SJSA1 (cell line): ENCODE measurements at places on chromosomes 2 and 18. TPM values are rescaled to one million over a fixed set of nuclear protein-coding genes. Genes with fewer than 3 reads are reported as not detected.

DNA sequence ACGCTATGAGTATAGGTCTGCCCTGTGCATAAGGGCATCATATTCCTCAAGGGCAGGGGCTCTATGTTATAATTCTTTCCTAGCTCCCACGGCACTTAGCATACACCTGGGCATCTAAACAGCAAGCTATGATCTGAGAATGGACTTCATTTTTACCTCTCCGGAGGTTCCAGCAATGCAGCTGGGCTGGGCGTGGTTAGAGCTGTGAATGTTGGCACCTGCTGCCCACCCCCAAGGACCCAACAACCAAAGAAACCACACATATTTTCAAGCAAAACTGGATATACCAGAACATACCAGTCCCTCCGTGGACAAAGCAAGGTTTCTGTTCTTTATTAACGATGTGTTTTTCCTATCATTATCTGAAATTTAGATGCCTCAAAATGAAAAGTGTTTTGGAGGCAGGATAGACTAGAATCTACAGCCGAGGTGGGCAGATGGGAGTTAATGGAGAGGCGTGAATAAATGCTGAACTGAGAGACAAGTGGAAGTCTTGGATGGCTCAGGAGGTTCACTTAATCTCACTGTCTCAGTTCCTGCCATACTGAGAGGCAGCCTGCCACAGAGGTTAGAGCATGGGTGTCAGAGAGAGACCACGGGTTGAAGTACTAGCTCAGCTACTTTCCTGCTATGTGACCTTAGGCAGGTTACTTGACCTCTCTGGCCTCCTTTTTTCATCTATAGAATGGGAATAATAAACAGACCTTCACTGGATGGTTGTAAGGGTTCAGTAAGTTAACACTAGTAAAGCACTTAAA, 186.6 kb upstream of the SMAD2 start:
- DNase-seq: no peak

DNA sequence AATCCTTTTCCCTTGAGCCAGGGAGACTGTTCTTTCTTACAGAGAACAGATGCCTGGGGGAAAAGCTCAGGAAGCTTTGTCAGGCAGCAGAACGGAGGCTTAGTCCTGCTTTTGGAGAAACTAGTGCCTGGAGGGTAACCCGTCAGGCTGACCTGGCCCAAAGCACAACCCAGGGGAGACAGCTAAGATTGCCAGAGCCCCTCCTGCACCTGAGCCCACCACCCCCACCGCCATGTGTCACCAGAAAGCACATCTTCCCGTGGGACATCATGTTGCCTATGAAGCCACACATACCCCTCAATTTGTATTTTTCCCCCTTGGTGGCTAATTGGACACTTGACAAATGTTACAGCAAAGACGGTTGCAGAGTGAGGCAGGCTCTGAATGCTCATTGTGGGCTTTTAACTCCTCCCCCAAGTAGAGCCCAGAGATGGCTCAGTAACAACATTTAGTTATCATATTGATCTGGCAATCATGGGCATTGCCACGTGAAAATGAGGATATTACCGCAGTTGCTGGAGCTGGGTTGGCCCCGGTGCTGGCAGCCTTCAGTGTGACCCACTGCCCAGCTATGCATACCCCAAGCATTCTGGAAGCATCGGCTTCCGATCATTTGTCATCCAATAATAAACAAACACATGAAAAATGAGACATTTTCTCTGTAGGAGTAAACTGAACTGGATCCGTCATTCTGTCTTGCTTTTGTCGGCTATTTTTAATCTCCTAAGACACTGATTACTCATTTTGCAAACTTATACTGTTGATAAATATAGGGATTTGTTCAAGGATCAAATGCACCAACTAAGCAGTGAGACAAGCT, 229.5 kb downstream of the ATAD2B start:
- DNase-seq: no peak

DNA sequence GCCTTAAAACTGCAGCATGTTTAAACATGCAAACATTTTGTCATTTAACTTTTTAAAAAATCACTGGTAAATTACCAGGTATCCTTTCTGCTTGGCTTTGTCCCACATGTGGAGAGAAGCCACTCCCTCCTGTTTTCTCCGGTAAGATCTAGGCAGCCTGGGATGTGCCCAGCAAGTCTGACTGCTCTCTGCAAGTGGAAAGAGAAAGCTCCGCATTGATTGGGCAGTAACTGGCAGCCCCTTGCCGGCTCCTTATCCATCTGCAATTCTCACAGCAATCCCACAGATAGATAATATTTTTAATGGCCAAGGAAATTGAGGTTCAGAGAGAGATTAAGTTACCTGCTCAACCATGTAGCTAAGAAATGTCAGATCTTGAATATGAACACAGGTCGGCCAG, 136.1 kb downstream of the TMEM200C start:
- DNase-seq: no peak

DNA sequence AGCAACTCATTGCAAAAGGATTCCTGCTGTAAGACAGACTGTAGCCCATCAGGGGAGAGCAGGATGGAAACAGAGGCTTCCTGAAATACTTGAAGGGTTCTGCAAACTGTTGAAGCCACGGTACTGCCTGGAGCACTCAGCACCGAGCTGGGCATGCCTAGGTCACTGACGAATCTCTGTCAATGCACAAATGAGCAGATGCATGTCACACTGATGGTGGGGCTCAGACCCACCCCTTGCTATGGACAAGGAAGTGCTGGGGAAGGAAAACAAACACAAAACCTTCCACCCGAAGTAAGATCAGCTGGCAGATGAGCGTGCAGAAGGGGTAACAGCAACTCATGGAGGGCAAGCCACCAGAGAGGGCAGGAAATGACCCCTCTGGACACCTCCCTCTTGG, 136.7 kb downstream of the BCL2 start:
- DNase-seq: no peak

DNA sequence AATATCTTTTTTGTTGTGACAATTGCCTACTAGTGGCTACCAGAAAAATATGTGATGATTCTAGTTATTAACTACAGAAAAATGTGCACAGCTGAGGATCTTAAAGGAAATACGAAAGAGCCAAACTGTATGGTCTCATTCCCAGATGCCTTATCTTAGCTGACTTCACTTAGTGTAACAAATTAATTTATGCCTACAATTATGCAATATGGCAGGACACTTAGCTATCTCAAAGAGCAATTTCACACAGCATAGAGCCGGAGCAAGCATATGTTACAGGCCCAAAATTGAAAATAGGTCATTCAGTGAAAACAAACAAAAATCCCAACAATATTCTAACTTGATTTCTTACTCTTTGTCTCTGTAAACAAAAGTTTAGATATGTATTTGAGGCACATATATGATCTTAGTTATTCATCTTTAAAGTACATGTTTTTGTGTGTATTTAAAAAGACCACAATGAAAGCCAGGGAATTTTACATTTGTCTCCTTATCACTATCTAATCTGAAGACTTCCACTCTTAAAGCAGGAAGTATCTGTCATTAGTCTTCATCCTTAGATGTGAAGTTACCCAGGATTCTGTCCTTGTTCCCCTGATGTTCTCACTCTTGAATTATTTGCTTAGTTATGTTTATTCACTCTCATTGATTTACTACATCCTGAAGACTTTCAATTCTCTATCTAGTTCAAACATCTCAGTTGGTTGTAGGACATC, 1579.0 kb upstream of the NXPH2 start:
- DNase-seq: no peak

GRCh38 chr2:240400371-240401161, 34.9 kb upstream of the GPC1 start:
- peak; percentile 36 for DNase-seq

GRCh38 chr2:105712166-105712915, 32.4 kb upstream of the NCK2 start:
- DNase-seq: peak; percentile 91

GRCh38 chr2:223914324-223914723, 30.8 kb downstream of the WDFY1 start:
- DNase-seq: no peak

DNA sequence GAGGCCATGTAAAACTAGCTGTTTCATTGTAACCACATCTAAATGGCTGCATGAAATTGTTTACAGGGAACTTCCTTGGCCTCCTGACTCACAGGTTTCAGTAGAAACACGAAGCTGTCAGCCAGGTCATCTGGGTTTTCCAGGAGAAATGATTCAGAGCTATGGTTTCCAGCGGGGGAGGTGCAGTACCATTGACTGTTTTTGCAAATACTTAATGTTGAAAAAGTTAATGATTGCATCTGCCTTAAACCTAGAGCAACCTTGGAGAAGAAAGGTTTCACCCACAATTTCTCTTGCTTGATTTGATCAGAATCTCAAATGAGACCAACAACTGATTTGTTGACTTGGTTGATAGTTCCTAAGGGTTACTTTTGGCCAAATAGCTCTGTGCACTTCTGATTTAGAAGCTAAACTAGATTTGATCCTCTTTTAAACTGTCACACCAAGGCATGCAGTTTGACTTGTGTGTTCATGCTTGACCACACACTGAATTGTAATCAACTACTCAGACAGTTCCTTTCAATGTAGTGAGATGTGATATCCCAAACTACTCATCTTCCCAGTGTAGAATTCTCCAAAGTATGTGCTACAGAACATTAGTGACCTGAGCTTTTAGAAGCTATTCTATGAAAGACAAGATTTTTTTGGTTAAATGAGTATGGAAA, 193.5 kb upstream of the CHST9 start:
- peak; percentile 45 for DNase-seq

- DNase-seq: no peak
These were observed 547.5 kb upstream of the NRXN1 start for GRCh38 chr2:51579412-51579811.

DGKD gene
- total RNA-seq: 9.7 and 16.0 TPM in 2 replicates

BMP10 gene
- not detected in 2 replicates for total RNA-seq

CMPK2 gene
- 0.55 and 3.1 TPM in 2 replicates for total RNA-seq

PPIG gene
- total RNA-seq: 32.7 and 33.4 TPM in 2 replicates

GPR17 gene
- not detected in 2 replicates for total RNA-seq

RUFY4 gene
- not detected in 2 replicates for total RNA-seq

ACMSD gene
- not detected in 2 replicates for total RNA-seq

RIT2 gene
- total RNA-seq: not detected in 2 replicates

UNC80 gene
- not detected in 2 replicates for total RNA-seq
